ENCODE measurements at places on chromosomes 12 and 14. TPM values are rescaled to one million over a fixed set of nuclear protein-coding genes. Genes with fewer than 3 reads are reported as not detected.

DNA sequence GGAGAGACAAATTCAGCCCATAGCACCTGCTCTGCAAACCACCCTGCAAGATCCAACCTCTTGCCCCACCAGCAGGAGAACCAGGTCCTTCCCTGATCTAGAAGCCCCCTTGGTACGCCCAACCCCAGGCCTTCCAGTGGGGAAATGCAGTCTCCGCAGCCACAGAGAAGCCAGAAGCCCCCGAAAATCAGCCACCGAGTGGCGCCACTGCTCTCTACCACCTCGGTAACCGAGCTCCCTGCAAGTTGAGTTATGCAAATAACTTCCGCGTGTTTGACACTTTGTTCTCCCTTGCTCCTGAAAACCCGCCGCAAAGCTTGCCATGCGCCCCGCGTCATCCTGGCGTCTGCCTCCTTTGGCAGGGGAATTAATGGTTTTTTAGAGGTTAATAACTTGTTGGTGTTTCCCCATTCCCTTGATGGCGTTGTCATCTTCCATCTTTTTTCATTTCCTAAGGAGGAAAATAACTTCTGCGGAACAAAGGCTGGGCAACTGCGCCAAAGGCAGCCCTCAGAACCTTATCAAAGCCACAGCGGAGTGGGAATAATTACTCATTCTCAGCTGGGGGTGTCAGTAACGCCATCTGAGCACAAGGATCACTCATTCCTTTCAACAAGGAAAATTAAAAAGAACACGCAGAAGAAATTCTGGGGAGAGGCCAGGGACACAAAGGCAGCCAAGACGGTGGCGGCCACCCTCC lies 60.4 kb downstream of the FZD10 start:
- DNase-seq, result peak; percentile 83

Gene FSCB
- total RNA-seq, result not detected

DNA sequence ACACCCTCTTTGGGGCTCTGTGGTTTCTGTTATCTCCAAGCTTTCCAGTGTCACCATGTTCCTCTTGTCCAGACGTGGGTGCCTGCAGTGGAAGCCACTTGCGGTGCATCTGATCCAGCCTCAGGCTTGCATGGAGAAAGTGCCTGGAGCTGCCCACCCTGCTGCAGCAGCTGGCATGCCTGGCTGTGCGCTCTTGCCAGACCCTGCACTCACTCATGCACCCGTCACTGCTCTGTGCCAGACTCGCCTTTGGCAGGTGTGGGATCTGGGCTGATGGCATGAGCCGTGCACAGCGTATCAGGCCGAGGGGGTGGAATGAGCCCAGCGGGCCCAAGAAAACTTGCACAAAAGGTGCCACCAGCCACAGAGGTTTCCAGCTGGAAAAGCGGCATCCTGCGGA lies 105.1 kb downstream of the MNAT1 start:
- no peak for DNase-seq

Gene PLEK2
- not detected for total RNA-seq

Gene CLEC9A
- not detected for total RNA-seq

- peak; percentile 95 for DNase-seq
Measured at GRCh38 chr12:104288635-104289274, 14.8 kb upstream of the EID3 start.

Gene SLC22A17
- 80.8 TPM for total RNA-seq

DNA sequence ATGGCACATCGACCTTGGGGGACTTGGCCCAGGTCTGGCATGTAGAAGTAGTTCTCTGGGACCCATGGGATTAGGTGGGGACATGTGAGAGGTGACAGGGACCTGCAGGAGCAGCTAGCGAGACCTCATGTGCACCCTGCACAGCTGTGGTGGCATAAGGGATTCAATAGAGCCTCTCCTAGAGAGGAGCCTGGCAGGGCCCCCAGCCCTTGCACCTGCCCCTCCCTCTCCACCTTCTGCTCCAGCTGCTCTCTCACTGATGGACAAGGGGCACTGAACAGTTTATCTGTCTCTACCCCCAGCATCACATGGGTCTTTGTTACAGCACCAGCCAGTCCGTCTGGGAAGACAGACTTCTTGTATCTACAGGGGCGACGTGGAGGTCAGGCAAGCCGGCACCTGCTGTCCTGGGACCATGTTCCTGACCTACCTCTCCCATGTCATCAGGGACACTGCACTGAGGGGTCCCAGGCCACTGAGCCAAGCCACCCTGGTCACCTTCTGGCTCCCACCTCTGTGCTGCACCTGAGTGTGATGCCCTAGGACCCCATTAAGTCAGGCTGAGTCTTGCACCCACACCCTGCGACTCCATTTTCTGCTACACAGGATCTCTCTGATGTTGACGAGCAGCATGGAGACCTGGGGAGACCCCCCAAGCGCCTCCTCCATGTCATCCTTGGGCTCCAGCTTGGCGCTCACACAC lies 32.6 kb downstream of the DDX11 start:
- no peak for DNase-seq

GRCh38 chr14:101191101-101191720 lies 287.7 kb upstream of the RTL1 start:
- no peak for DNase-seq

GRCh38 chr12:107560165-107560898 lies 125.3 kb upstream of the PWP1 start:
- DNase-seq, result peak; percentile 26

- no peak for DNase-seq
Measured at GRCh38 chr12:109997393-109997792, 1.2 kb upstream of the GIT2 start.

GRCh38 chr12:57760347-57760982 lies 5.6 kb downstream of the MARCHF9 start:
- DNase-seq, result peak; percentile 82

All from neural progenitor cell (in vitro differentiated cells).